ENCODE measurements at places on chromosomes 2 and 18.

- DNase-seq, result no peak
Measured at GRCh38 chr18:71798986-71799673, 745.0 kb downstream of the CBLN2 start.

- DNase-seq, result no peak
Measured at GRCh38 chr2:213016166-213016983, 135.0 kb downstream of the IKZF2 start.

- no peak for DNase-seq
Measured at GRCh38 chr2:117977696-117978095, 36.2 kb downstream of the CCDC93 start.

DNA sequence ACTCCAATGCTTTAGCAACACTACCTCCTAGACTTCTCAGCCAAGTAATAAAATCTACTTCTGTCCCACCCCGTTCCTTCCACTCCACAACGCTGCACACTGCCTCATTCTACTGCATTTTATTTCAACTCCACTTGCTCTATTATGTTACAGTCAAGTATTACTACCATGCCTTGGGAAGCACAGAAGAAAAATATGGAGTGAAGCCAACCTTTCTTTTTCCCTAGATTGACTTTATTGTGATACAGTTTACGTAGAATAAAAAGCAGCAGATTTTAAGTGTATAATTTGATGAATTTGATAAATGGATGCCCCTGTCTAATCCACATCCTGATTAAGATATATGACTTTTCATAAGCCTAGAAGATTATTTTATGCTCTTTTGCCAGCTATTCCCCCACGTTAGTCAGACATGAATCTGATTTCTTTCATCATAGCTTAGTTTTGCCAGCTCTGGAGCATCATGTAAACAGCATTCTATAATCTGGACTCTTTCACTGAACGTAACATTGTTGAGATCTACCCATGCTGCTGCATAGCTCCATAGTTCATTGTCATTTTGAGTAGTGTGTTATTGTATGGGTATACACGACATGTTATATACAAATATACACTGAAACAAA lies 676.8 kb upstream of the RAB6C start:
- DNase-seq, result no peak

DNA sequence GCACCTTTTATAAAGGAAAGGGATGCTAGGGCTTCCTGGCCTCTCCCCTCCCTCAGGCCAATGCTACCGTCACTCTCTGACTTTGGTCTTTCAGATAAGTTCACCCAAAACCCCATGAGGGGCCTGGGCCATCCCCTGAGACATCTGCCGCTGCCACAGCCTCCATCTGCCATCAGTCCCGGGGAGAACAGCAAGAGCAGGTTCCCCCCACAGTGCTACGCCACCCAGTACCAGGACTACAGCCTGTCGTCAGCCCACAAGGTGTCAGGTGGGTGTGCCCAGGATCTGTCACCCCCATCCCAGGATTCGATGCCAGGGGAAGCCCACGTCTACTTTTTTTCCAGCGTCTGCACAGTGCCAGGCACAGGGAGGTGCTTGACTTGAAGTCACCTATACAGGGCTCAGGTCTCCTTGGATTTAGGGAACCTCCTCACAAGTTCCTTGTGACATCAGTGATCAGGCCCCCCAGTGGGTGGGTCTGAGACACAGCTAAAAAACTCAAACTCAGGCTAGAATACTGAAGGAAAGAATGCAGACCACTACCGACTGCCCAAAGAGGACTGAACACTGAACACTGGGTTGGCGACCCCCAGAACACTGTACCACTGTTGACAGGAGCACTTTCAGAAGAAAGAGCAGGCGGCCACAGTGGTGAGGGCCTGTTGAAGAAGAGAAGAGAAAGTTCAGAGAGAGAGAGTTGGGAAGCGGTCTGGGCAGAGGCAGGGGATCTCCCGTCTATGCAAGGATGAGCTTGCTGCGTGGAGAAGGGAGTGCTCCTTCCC lies 85.3 kb downstream of the EPAS1 start:
- DNase-seq, result no peak

GRCh38 chr2:134636714-134637113 lies 82.1 kb downstream of the TMEM163 start:
- no peak for DNase-seq

GRCh38 chr2:131044075-131044756 lies 49.0 kb downstream of the FAM168B start:
- DNase-seq, result no peak

DNA sequence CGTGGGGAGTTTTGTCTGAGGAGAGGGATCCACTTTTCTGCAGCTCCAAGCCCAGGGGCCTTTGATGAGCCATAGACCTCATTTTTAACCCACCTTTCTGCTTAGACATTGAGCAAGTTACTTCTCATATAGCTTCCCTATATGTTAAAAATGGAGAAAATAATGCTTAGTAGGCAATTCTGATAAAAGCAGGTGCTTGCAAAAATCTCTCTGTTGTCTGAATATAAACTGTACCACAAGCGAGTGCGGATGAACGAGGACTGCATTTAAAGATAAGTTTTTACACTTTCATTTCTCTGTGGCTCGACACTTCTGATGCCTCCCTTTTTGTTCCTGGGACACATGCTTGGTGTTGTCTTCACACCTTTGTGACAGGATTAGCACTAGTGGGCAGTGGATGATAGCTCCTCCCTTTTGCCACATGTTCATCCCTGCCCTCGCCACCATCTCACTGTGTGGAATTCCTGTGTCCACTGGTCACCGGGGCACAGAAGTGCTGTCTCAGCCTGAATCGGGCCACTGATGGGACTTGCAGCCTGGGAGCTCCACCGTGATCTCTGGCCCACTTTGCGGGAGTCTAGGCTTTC lies 1.6 kb downstream of the TYMS start:
- no peak for DNase-seq

DNA sequence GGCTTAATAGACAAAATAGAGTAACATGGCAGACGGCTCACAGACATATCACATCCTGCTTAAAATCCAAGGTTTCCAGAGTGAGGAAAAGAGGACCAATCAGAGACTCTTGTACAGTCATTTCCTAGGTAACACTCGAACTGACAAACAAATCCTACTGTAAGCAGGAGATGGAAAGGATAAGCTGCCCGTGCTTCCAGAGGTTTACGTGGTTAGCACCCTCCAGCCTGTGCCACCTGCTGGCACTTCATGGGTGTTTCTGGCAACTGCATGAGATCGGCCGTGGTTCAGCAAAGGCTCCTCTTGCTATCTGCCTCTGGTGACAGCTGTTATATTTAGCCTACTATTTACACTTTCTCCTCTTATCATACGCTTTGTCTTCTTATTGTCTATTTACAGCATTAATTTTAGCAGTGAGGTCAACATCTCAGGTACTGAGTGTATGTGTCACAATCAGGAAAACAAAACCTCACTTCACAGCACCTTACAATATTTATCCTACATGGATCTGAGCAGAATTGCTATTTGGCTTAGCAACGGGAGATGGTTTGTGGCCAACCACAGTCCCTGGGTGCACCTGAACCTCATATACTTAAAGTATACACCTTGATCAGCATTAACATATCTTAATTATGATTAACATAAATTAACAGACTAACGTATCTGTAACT lies 226.9 kb downstream of the TMEM163 start:
- DNase-seq, result no peak
